Stimulated activated CD8-positive, alpha-beta memory T cell treated with anti-CD3 and anti-CD28 coated beads, Interleukin-15, amount 100 ng/mL, for 1 hour (primary cell): ENCODE measurements at places on chromosomes 1 and 21.

- DNase-seq: no peak
Observed at GRCh38 chr1:182635871-182636270, 31.7 kb upstream of the RGS16 start.

GRCh38 chr21:42941696-42942085, 16.3 kb upstream of the ERVH48-1 start:
- DNase-seq: no peak

GRCh38 chr1:191629836-191630235, 528.4 kb upstream of the RGS18 start:
- no peak for DNase-seq

- no peak for DNase-seq
Observed at GRCh38 chr1:18927082-18927653, 24.8 kb upstream of the ALDH4A1 start.

- DNase-seq: no peak
Observed at GRCh38 chr1:162376691-162377090, at the start of gene SPATA46. Gene SPATA46, minus strand, starts transcription at chr1:162376854. Its CDS starts 64 bp downstream, at chr1:162376790.

- DNase-seq: no peak
Observed at GRCh38 chr1:1554926-1555915, 14.8 kb upstream of the TMEM240 start.

DNA sequence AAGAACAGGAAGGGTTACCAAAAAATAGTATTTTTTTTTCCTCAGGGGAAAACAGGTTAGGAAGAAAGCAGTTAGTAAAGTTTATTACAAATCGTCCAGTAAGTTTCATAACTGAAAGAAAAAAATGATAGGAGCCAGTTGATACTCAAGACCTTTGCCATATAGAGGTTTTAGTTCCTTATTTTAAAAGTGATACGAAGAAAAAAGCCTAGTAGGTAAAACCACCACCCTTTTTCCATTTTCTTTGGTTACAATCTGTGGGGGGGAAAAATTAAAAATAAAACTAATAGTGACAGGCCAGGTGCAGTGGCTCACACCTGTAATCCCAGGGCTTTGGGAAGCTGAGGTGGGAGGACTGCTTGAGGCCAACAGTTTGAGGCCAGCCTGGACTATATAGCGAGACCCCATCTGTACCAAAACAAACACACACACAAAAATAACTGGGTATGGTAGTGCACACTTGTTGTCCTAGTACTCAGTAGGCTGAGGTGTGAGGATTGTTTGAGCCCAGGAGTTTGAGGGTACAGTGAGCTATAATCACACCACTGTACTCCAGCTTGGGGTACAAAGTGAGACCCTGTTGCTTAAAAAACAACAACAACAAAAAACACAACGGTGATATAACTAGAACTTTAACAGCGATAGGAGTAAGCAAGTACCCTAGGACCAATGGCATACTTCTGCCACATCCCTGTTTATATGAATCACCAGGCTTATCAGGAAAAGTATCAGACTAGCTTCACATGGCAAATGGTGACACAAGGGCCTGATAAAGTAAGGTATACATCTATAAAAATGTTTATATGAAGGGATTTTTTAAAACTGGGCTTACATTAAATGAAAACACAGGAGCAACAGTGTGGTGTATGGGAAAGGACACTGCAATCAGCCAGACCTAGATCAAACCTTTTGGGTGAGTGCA, 5.4 kb downstream of the TMEM59 start:
- no peak for DNase-seq

DNA sequence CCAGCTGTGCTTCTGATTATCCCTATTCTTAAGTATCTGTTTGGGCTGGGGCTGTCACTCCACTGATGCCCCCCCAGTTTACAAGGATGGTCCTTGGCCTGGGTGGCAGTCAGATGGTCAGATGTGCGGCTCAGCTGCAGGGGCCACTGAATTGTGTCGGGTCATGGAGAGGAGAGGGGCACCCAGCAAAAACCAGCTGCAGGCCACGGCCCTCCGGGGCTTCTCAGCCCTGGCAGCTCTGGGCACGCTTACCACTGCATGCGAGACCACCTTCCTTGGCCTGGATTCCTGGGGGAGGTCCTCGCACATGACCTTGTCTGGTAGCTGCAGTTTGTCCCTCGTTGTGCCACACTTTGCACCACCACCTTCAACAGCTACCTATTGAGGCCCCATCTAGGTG, 164.9 kb upstream of the TMEM51 start:
- DNase-seq: no peak
